ENCODE measurements at places on chromosomes 5 and 9.
A peak's percentile ranks its signal among the peaks of the same experiment; 100 is the strongest.

DNA sequence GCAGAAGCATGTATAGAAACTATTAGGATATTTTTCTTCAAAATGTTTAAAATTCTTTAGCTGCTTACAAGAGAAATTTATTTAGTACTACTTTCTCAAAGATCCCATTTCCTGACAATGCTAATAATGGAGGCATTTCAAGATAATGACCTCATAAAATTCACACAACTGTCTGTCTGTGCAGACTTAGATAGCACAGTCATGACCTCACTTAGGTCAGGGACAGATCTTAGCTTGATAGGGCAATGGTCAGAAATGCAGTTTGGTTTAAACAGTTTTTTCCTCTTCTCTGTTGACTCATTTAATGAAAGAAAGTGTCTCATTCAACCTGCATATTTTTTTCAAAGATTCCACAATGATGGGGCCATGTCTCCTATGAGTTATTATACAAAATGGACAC lies 128.4 kb downstream of the GRIA1 start:
- DNase-seq = peak; percentile 12

DNA sequence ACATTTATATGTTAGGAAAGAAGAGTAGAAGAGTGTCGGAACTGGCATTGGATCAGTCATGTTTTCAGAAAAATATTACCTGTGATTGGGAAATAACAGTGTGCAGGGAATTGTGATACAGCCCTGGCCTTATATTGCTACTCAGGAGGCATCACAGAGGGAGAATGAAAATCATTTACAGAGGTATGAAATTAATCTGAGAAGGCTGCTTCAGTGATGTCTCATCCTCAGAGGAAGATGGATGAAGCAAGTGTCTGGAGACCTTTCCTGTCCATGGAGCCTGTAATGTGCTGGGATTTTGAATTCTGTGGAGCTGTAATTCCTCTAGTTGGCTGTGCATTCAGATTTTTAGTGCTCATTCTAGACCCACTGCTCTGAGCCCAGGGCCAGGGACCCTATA lies 3.8 kb downstream of the ACTBL2 start:
- DNase-seq = no peak

DNA sequence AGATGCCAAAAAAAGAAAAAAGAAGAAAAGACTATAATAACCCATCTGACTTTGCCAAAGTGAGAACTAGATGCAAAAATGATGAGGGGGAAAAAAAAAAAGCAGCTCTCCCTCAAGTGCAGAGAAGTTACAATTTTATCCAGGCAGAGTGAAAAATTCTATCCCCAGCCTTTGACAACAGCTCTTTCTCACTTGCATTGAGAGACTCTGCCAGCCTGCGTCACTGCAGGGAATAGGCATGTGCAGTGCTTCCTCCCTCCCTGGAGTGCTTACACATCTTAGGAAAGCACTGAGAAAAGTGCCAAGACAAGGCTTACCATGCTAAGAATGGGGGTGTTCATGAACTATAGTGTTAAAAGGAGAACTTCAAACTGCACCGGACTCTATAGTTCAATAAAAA lies 418.6 kb upstream of the TYRP1 start:
- DNase-seq = no peak

GRCh38 chr9:27749838-27750237 lies 176.6 kb upstream of the C9orf72 start:
- DNase-seq = no peak

DNA sequence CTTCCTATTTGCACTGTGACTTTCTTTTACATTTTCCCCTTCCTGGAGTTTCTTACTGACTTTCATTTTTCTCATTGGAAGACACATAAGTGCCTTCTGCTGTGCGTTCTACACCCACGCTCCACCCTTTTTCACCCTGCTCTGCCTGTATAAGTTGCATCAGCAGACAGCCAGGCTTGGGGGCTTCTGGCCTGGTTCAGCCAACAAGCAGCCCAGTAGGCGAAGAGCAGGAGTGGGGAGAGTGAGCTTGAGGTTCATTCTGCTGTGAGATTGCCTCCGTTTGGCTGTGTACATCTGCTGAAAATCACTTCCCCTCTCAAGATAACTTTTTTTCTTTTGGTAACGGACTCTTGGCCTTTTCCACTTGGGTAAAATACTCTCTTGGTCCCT lies 38.4 kb downstream of the RASGRF2 start:
- DNase-seq = no peak

DNA sequence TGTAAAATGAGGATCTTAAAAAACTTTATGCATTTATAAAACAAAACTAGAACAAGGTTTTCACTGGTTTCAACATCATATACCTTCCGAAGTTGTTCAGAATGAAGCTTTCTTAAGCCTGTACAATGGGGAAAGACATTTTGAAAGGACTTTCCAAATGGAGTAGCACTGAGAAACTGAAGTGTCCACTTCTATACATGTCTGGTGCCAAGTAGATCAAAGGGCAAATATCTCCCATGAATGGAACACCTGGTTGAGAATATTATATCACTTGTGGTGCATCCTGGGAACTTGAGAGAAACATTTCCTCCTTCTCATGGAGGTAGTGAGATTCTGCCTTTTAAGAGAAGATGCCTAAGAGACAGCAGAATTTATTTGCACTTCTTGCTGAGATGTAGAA lies 182.1 kb upstream of the ACTBL2 start:
- DNase-seq = no peak

DNA sequence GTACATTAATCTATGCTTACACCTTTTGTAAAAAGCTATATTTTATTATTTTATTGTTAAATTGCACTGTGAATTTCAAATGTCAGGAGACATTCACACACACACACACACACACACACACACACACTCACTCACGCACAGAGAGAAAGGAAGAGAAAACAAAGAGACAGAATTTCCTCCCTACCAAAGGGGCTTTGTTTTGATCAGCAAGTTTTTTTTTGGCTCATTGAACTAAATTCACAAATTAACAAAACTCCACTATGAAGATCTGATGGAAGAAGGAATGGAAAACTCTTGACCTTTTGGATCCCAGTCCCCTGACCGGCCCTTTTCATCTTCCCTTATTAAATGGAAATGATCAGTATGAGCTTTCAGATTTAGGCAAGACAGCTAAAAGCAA lies 161.2 kb downstream of the PDE4D start:
- no peak for DNase-seq

DNA sequence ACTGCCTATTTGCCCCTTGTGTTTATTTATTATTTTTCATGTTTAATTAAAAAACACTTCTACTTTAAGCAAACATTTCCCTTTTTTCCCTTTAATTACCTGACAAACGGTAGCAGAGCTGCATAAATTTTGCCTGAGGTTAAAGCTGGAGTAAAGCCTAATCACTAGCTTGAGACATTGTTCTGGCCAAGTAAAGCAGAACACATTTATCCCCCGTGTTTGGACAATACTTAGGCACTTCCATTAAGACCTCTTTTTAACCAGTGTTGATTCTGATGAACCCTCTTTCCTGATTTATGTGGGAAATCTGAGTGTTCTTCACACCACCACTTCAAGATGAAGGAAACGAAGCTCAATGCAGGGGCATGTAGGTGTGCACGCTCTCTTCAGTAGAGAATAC lies 54.5 kb downstream of the BNC2 start:
- no peak for DNase-seq

GRCh38 chr9:8431505-8431904 lies 631.9 kb upstream of the DMAC1 start:
- no peak for DNase-seq

GRCh38 chr5:101418713-101419118 lies 515.6 kb upstream of the ST8SIA4 start:
- DNase-seq = no peak

DNA sequence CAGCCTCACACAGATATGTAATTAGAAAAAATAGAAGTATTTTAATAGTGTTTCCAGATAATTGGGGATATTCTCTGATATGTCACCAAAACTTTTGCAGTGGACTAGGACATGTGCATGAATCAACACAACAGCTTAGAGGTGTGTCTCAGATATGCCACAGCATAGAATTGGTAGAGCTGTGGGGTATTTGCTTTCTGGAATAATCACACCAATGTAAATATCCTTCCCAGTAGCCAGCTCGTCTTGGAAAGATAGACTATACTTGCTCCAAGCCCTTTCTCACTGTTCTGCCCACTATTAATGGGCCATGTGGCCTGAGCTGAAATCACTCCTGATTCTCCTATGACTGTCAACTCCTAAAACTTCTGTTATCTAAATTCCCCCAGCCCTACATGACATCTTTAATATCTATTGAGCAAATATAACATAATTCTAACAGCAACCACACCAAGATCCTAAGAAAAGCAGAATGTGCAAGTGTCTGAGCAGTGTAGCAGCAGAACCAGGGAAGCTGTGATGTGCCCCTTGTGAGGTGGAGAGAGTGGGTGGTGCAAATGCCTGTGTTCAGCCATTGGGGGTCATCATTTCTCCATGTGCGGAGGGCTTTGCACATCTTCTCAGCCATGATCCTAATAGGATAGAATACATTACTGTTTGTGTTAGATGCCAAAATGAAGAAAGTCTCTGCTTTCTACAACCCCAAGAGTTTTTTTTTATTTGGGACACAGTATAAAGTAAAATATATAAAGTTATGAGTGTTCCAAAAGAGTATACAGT lies 65.0 kb downstream of the MELK start:
- DNase-seq = no peak

GRCh38 chr5:53568871-53569270 lies 8.4 kb downstream of the NDUFS4 start:
- no peak for DNase-seq

GRCh38 chr5:174381241-174381640 lies 335.7 kb downstream of the NSG2 start:
- DNase-seq = no peak

DNA sequence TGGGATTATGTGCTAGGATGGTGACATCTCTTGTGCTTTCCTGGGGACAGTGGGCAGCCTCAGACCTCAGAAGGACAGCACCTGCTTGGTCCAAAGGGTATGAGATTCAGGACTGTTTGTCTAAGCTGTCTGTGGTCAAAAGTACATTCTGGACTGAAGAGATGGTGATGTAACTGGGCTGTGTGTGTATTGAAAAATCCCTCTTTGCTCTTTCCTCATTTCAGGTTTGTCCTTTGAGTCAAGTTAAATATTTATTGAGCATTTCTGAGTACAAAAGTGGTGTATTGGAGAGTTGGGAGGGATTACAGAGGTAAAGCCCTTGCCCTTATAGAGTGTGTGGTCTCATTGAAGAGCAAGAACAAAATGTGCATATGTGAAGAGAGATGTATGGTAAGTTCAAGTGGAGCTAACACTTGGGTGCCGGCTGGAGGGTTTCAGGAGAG lies 46.7 kb downstream of the RCL1 start:
- DNase-seq = no peak

- DNase-seq = no peak
Observed at GRCh38 chr9:113528811-113529210, 65.3 kb downstream of the RGS3 start.

DNA sequence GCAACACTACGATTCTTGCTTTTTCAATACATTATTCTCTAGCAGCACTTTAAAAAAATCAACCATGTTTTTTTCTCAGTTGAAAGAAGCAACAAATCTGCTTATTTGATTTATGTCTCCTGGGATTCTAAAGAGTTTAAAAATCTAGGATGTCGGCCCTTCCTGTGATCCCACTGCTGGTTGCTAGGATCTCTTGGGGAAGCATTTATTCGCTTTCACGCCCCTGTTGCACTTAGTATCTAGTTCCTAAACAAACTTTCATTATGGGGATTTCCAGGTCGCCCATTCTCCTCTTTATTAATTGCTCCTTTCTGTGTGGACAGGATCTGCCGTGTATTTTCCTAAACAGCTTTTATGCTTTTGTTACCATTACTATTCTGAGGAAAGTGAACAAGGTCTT lies 313.5 kb downstream of the AGTPBP1 start:
- DNase-seq = no peak

DNA sequence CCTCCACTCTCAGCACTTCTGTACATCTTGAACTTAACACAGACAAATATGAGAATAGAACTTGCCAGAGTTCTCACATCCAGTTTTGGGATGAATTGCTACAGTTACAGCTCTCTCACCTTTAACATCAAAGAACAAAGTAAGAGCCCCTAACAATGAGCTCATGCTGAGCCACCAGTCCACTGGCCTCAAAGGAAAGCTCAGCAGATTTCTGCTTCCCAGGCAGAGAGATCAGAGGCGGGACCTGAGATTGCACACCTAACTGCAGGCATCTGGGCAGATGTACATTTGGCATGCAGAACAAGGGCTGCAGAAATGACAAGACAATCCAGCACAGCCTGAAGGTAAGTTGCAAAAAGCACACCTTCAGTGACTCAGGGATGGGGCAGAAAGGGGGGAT lies 300.9 kb downstream of the MRPS30 start:
- no peak for DNase-seq

GRCh38 chr5:123098767-123099513 lies 9.9 kb downstream of the PRDM6 start:
- DNase-seq = no peak

GRCh38 chr5:14516901-14517300 lies 64.7 kb upstream of the OTULINL start:
- no peak for DNase-seq

DNA sequence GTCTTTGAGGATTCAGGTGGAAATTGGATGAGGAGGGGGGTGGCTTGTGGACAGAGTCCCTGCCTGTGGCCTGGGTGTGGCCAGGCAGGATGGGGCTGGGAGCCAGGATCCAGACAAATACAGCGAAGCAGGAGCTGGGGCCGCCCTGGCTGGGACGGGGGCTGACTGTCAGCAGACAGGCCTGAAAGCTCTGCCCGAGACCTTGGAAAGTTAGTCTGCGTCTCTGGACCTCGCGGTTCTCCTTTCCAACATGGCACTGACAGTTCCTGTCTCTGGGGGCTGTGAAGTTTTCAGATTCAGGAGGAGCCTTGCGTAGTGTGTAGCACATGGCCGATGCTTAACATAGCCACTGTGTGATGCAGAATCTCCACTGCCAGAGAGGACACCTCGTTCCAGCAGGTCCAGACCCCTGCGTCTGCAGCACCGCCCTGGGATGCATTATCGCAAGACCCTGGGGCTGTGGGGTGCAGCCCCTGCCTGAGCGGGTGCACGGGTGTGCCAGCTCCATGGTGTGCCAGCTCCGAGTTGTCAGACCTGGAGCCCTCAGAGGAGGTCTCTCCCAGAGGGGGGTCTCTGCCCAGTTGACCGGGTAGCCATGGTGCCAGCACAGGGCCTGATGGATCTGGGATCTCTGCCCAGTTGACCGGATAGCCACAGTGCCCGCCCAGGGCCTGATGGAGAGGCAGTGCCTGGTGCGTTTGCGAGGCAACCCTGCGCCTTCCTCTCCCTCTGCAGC lies 89.3 kb downstream of the COL5A1 start:
- no peak for DNase-seq

GRCh38 chr5:87361536-87362213 lies 51.1 kb downstream of the CCNH start:
- DNase-seq = no peak

GRCh38 chr5:10849278-10849677 lies 88.2 kb upstream of the DAP start:
- no peak for DNase-seq

Data from CMK (cell line).